GOT3 (cell line): ENCODE measurements at places on chromosomes 1 and 21.

GRCh38 chr1:42381280-42381673, 685 bp downstream of the RIMKLA start:
- no peak for DNase-seq

DNA sequence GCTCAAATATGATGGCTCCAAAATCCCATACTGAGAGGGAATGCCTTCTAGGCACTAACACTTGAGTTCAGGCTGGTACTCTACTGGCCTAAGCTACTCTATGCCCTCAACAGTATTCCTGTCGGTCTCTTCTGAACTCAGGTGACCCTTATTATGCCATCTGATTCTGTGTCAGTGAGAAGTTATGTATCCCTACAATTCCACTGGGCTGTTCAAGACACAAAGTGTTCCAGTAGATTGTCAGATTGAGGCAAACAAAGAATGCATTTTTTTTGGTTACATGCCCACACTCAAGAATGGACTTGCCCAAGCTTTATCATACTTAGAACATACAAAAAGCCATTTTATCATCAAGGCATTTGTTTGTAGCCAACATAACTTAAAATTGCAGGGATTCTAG, 553.8 kb upstream of the PRMT6 start:
- no peak for DNase-seq

GRCh38 chr1:205449750-205450443, 5.9 kb downstream of the BLACAT1 start:
- DNase-seq, result no peak

DNA sequence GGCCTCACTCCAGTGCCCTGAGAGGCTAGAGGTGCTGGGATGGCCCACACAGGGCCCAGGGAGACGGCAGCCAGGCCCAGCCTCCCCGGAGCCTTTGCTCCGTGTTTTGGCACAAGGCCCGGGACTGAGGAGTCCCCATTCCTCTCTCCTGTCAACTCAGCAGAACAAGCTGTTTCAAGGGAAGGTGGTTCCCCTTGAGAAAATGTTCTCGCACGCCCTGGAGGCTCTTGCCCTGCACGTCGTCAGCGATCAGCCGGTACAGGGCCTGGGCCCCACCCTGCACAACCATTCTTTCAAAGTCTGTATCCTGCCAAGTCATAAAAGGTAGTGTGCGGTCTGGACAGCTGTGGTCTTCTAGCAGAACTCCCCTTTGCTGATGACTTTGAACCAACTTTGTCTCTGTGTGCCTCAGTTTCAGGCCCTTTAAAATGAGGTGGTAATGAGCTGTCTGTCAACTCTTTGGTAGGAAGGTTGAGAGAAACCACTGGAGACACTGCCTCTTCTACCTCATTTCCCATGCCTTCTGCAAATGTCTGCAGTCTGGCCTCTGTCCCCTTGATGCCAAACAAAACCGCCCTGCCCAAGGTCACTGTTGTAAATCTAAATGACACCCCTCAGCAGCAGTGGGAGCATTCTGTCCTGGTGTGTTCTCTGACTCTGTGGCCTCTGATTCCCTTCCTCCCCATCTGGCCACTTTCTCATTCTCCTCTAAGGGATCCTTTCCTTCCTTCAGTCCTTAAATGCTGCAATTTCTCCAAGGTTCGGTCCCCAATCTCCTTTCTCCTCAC, 138.6 kb upstream of the JUN start:
- no peak for DNase-seq

- DNase-seq, result no peak
These were observed 95.4 kb upstream of the CLDN14 start for GRCh38 chr21:36575306-36575705.

DNA sequence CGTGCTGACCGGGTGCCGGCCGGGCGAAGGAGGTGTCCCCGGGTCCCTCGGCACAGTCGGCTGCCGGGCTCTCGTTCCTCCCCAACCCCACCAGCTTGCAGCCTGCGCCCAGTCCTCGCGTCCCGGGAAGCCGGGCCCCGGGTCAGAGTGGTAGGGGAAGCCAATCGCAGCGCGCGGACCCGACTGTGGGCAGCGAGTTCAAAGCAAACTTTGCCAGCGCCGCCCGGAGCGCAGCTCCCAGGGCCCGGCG, 328 bp downstream of the MYCL start:
- DNase-seq, result no peak

DNA sequence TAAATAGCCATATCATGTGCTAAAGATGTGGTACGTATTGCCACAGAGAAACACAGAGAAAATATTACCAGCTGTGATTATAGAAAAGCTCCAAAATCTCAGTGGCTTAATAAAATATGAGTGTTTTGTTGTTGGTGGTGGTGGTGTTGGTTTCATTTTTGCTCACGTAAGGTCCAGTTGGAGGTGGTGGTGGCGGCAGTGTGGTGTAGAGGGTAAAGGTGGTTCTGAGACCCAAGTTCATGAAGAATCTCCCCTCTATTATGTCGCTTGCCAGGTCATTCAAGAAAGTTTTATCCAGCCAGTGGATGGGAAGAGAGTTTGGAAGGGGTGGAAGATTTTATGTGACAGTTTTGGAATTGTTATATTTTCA, 217.6 kb upstream of the SAMSN1 start:
- no peak for DNase-seq

- no peak for DNase-seq
These were observed 153.4 kb downstream of the PBX1 start for GRCh38 chr1:164712131-164713036.

DNA sequence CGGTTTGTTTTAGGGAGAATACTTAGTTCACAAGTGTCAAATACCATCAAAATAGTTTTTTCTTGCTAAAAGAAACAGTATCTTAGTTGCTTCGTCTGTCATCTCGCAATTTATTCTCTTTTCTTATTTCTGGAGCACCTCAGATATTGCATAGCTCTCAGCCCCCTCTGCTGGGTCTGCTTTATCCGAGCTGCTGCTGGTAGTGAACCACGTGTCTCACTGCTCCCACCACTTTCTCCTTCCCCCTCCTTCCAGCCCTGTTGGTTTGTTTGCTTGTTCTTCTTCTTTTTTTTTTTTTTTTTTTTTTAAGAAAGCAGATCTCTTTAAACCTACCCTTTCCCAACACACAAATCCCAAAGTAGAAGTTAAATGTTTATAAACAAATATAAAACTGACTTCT, 170.8 kb downstream of the EDEM3 start:
- no peak for DNase-seq

DNA sequence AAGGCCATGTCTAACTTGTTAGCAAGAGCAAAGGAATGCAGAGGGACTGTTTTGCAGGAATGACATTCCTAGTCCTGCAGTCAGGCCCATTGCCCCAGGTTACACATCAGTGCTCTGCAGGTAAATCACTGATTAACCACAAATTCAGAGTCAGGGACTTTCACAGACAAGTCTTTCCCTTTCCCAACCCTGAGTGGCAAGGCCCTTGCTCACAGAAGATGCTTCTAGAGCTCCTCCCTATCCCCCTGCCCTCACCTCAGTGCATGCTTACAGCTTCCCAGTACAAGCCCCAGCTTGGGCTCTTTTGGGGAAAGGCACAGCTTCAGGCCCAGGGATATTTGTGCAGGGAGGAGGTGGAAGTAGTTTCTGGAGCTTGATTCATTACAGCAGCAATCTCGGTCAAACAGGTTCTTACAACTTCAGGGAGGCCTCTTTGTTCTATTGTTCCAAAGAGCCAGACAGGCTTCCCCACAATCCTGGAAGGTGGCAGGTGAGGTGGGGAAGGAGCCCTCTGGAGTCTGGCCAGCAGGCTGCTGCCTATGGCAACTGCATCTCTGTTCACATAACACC, 53.9 kb downstream of the CASQ2 start:
- no peak for DNase-seq

DNA sequence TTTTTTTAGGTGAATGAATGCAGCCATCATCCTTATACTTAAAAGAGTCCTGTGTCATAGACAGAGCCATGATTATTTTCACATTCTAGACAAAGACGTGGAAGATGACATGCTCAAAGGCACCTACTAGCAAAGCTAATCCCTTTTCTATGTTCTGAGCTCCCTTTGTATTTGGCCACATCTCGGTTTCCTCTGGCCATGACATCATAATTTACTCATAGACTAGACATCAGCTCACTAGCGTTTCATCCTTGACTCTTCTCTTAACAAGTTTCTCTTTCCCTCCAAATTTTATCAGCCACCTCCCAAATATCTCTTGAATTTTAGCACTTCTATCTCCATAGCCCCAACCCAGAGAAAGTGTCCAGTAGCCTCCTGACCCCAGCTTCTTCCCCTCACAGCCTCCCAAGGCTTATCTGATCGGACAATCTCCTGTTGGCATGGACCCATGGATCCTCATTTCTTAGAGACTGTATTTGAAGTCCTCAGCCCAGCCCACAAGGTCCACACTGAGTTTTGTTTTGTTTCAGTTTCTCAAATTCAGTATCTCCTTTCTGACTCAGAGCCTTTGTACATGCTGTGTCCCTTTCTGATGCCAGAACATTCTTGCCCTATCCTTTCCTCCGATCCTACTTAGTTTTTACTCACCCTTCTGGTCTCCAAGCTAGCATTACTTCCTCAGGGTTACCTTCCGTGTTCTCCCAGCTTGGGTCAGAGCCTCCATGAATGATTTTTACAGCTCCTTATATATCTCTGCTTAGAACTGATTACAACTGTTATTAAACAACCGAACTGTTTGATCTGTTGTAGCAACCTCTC, 33.0 kb upstream of the EPS8L3 start:
- no peak for DNase-seq

- peak; percentile 7 for DNase-seq
These were observed 157.3 kb downstream of the SLC30A10 start for GRCh38 chr1:219771080-219771479.

- no peak for DNase-seq
These were observed at the start of gene NR0B2 for GRCh38 chr1:26913754-26914619. Gene NR0B2, minus strand, starts transcription at chr1:26913975. Its CDS starts 35 bp downstream, at chr1:26913940.

DNA sequence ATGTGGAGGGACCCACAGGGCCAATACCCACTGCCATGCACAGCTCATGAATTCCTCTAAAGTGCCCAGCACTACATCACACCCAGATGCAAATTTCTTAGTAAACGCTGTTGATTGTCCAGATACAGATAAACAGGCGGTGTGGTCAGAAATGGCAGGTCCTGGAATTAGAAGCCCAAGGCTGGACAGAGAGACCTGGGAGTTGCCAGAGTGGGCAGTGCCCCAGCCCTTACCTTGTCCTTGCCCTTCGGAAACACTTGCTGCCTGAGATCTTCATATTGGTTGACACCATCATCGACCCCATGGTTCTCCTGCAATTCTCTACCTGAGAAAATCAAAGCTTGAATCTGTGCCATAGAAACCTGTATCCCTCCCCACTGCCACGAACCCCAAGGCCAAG, 149.3 kb upstream of the ETV3 start:
- DNase-seq, result no peak

- DNase-seq, result no peak
These were observed 8.3 kb downstream of the SHISAL2A start for GRCh38 chr1:52641307-52641706.

DNA sequence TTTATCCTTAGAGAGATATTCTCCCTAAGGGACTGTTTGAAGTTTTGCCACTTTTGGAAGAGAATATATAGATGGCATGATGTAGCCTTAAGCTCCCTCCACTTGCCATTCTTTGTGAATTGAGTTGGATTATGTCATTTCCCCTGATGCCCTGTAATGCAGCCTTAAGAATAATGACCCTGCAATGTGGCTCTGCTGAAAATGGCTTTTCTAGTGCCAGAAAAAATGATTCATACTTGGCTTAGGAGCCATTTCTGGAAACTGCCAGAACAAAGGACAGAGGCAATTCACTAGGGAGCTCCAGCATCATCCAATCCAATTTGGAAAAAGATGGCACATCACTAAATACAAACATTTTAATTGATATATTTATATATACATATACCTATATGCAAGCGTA, 265.3 kb downstream of the SPATA17 start:
- DNase-seq, result no peak

- DNase-seq, result no peak
These were observed 22.7 kb downstream of the HSPG2 start for GRCh38 chr1:21914450-21914849.

DNA sequence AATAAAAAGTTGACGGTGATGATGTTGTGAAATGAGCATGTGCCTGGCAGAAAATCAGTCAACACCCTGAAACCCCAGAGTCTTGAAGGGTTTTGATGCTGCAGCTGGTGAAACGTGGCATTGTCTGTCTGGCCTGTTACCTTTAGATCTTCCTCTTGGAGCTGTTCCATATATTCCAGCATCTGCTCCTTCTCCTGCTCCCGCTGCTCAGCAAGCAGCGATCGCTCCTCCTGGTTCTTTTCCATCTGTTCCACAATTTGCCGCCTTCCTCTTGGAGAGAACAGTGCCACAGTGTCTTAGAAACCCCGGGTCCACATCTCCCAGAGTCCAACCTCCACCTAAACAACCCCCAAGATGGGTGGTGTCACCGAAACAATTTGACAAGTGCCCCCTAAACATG, 15.7 kb downstream of the CFAP45 start:
- no peak for DNase-seq

DNA sequence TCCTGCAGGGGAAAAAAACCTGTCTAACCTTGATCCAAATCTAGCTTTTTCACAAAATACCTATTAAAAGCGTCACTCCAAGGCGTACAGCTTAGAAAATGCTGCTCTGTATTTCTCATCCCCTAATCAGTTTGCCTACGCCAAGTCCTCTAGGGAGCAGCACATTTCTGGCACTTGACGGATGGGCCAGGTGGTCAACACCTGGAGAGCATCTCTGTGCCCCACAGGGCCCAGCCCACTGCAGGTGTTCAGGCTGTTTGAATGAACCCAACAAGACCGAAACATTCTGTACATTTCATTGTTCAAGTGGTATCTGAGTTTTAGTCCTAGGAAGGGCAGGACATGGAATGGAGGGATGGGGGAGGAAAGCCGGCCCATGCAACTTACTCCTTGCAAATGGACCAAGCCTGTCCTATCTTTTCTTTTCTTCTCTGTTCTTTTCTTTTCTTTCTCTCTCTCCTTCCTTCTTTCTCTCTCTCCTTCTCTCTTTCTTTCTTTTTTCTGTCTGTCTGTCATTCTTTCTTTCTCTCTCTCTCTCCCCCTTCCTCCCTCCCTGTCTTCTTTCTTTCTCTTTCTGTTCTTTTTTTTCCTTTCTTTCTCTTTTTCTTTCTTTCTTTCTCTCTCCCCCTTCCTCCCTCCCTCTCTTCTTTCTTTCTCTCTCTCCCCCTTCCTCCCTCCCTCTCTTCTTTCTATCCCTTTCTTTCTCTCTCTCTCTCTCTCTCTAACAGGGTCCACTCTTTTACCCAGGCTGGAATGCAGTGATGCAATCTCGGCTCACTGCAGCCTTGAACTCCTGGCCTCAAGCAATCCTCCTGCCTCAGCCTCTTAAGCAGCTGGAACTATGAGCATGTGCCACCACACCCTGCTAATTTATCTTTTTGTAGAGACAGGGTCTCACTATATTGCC, 29.1 kb downstream of the IGFN1 start:
- no peak for DNase-seq

- DNase-seq, result no peak
These were observed 22.8 kb upstream of the RXRG start for GRCh38 chr1:165467706-165468105.

GRCh38 chr1:77018761-77019160, 151.5 kb downstream of the ST6GALNAC5 start:
- DNase-seq, result no peak

- no peak for DNase-seq
These were observed 20.2 kb downstream of the BTG2 start for GRCh38 chr1:203325418-203326091.

DNA sequence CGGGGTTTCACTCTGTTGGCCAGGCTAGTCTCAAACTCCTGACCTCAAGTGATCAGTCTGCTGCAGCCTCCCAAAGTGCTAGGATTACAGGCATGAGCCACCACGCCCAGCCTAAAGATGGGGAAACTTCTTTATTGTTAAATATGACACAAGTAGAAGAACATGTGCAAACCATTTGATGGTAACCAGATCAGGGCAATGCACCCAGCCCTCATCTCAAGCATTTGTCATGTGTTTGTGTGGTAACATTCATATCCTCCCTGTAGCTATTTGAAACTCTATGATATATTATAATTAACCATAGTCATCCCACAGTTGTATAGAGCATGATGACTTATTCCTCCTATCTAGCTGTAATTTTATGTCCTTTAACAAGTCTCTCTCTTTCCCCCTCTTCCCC, 119.5 kb upstream of the TMPRSS2 start:
- DNase-seq, result no peak
